ENCODE measurements at places on chromosomes 5 and 9.
A peak's percentile ranks its signal among the peaks of the same experiment; 100 is the strongest.

DNA sequence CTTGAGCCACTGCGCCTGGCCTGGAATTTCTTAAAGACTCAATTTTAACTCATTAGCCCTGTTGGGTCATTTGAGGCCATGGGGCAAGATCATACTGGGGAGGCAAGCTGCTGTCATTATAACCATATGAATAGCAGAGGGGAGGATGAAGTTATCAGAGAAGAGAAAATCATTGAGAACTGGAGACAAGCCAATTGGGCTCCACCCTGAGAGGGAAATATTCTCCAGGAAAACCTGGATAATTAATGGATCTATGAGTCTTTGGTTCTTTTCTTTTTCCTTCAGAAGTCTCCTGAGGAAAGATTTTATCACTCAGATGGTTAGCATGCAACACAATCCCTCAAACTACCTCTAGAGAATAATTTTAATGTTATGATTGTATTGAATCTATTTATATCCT, 569.6 kb upstream of the TUSC1 start:
- no peak for DNase-seq

- no peak for DNase-seq
Measured at GRCh38 chr5:9722601-9723180, 92.5 kb upstream of the TAS2R1 start.

- DNase-seq = no peak
Measured at GRCh38 chr9:105503881-105504280, 54.0 kb upstream of the FKTN start.

GRCh38 chr5:96080557-96080956, 118.9 kb upstream of the ELL2 start:
- no peak for DNase-seq

GRCh38 chr5:143717400-143717799, 94.6 kb upstream of the HMHB1 start:
- no peak for DNase-seq

- no peak for DNase-seq
Measured at GRCh38 chr9:136147038-136147889, 28.6 kb upstream of the TMEM250 start.

GRCh38 chr9:18429070-18429469, 44.9 kb upstream of the ADAMTSL1 start:
- no peak for DNase-seq

GRCh38 chr9:37582548-37583157, 6.5 kb upstream of the FBXO10 start:
- DNase-seq = peak; percentile 58

- no peak for DNase-seq
Measured at GRCh38 chr5:177410575-177410974, 1.2 kb upstream of the F12 start.

- no peak for DNase-seq
Measured at GRCh38 chr5:3424946-3425345, 170.7 kb upstream of the IRX1 start.

DNA sequence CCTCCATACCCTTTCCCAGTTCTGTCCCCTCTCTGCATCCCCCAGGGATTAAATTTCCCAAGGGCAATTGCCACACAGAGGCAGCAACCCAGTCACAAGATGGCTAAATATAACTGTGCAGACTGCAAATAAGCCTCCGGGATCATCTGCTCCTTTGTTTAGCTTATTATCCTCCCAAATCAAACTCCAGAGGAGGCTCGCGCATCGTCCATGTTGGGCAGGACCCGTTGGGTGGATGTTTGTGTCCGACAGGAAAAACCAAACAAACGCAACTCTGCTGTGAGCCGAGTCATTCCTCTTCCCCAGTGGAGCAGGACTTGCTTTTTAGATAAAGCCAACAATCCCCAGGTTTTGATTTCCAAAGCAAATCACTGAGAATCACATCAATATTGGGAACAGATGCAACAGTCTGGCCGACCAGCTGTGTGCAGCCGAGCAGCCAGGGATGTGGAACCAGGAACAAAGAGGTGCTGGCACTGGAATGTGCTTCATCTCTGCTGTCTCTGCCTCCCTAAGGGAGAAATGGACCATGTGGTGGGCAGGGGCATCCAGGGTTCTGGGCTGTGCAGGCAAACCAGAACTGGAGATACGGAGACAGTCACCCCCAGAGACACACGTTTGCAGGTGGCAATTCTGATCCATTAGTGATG, 89.8 kb downstream of the PTTG1 start:
- DNase-seq = peak; percentile 1

- no peak for DNase-seq
Measured at GRCh38 chr5:18243846-18244245, 609.6 kb downstream of the TAF11L14 start.

GRCh38 chr5:77305956-77306355, 95.5 kb downstream of the PDE8B start:
- DNase-seq = no peak

- DNase-seq = no peak
Measured at GRCh38 chr5:107500840-107501239, 169.9 kb downstream of the EFNA5 start.

GRCh38 chr5:22504411-22504810, 348.7 kb downstream of the CDH12 start:
- DNase-seq = no peak

- DNase-seq = no peak
Measured at GRCh38 chr5:112059579-112060135, 302.7 kb upstream of the NREP start.

DNA sequence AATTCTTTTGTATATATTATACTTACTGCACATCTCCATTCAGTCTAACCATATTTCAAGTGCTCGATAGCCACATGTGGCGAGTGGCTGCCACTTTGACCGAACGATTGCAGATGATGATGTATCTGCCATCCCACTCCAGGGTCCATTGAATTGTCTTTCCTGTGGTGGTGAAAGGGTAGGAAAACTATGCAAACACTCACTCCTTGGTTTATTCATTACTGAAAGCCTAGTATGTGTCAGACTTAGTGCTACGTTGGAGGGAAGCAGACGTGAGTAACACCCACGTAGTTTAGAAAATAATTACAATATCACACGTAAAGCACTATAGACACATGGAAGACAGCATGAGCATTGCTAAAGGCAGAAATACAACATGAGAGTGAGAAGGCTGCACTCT, 353.7 kb downstream of the CSNK1G3 start:
- DNase-seq = no peak
